ENCODE measurements at places on chromosomes 13 and 19.

DNA sequence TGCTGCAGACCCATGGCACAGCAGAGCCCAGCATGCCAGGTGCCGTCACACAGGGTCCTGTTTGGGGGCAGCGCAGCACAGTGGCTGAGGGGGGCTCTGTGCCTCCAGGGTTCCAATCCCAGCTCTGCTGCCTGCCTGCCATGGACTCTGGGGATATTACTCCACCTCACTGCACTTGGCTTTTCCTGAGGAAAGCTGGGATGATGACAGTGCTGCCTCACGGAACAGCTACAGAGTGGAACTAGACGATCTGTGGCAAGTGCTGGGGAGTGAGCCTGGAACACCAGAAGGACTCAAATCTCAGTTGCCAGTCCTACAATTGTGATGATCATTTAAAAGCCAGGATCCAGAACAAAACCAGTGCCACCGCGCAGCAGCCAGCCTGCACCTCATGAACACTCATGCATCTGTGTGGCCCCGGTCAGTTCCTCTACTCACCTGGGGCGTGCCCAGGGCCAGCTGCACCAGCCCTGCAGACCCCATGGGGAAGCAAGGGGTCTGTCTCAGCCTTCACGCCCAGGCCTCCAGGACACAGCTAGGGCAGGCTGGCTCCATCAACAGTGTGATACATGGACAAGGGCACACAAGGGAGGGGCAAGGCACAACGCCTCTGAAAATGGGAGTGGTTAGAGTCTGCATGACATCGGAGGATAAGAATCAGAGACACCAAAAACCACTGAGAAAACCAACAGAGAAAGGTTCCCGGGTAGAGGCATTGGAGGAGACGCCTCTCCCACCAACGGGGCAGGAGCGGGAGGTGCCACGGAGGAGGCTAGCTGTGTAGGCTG, 55.2 kb downstream of the ATP7B start:
- DNase-seq, result no peak

DNA sequence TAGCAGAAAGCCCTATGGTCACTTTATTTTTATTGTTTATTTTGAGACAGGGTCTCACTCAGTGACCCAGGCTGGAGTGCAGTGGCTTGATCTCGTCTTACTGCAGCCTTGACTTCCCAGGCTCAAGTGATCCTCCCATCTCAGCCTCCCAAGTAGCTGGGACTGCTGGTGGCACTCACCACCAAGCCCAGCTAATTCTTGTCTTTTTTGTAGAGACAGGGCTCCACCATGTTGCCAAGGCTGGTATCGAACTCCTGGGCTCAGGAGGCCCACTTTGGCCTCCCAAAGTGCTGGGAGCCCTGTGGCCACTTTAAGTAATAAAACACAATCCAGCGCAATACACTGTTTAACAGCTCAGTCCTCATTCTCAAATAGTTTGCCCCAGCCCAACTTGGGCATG, 69.3 kb downstream of the NUFIP1 start:
- DNase-seq, result no peak

DNA sequence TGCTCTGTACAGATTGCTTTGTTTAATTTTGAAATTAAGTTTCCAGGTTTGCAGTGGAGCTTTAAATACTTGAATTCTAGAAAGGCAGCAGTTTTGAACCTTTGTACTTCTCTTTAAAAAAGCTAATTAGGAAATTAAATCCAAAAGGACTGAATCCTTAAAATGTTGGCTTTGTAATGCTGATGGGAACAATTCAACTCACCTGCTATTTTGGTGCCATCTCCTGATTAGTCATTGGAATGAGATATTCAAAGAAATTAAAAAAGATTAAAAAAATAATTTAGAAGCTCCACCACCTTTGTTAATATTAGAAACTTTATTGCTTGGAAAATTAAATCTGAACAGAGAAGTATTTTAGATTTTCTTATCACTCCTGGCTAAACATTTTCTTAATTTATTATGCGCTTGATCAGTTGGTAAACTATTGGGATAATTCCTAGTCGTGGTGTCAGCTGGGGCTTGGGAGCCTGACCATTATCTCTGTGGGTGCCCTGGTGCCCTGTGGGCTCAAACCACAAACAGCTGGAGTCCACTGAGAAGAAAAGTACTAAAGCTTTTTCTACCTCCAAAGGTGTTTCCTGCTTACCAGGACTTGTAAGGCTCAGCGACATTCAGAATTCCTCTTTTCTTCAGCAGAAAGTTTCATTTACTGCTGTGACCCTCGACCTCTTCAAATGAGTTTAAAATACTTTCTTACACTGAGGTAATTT, 540.4 kb downstream of the DIAPH3 start:
- DNase-seq, result no peak

- DNase-seq, result peak; percentile 70
Measured at GRCh38 chr13:26184791-26185250, 37.3 kb downstream of the RNF6 start.

- DNase-seq, result no peak
Measured at GRCh38 chr19:28296506-28296905, 916.4 kb downstream of the UQCRFS1 start.

- no peak for DNase-seq
Measured at GRCh38 chr19:4464815-4465581, 7.1 kb upstream of the HDGFL2 start.

GRCh38 chr13:72959643-72960042, 99.2 kb upstream of the KLF5 start:
- no peak for DNase-seq

DNA sequence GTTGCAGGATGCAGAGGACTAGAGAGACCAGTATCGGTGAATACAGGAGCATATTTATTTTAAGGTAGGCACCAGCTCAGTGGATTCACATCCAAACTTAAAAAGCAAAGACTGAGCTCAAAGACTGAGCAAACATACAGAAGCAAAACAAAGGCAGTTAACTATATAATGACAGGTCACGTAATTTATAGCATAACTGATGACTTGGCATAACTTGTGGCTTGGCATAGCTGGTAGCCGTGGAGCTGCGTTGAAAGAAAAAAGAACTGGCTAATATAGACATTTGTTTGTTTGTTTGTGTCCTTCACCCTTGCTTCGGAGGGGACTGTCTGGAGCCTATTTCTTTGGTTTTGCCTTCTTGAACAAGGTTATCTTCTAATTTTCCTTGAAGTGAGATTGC, 33.7 kb downstream of the ZNF493 start:
- no peak for DNase-seq

DNA sequence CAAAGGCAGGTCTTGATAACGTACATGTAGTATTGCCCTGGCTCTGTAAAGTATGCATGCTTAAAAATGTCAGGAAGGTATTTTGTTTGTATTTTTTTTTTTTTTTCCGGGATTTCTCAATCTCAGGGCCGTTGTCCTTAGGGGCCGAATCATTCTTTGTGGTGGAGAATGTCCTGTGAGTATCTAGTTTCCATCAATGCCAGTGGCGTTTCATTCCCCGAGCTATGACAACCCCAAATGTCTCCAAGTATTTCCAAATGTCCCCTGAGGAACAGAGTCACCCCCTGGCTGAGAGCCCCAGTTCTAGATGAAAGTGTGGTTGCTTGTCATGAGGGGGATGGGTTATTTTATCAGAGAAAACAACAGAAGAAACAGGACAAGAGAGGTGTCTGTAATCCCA, 68.7 kb downstream of the ACSBG2 start:
- no peak for DNase-seq

DNA sequence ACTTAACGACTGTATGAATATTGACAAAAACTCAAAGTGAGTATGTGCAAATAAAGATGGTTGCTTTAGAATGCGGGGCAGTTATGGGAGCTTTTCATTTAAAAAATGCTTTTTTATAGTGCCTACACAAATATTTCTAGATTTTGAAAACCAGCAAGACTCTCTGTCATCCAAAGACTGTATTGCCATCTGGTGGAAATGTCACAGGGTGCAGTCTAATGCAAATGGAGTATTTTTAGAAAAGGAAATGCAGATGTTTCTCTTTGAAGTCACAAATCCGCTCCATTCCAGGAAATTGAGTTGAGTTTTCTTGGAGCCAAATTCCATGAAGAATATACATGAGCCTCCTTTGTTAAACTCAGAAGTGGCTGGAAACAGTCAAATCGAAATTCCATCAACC, 2.3 kb upstream of the C1QTNF9B start:
- peak; percentile 14 for DNase-seq

GRCh38 chr19:2207991-2208860, 27.9 kb downstream of the PLEKHJ1 start:
- DNase-seq, result peak; percentile 18

DNA sequence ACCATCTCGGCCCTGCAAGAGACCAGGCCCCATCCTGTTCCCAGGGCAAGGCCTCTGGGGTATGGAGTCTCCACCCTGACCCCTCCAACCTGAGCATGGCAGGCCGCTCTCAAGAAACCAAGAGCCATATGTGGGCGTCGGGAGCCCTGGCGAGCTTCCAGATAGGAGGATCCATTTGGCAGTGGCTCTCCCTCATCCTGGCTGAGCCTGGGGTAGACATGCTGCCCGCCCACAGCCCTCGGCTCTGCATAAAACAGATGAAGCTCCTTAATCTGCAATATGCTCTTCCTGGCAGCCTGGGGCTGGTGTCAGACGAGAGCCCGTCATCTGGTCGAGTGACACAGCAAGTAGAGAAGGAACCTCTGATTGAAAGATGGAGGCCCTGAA, 6.1 kb downstream of the ATP13A1 start:
- no peak for DNase-seq

DNA sequence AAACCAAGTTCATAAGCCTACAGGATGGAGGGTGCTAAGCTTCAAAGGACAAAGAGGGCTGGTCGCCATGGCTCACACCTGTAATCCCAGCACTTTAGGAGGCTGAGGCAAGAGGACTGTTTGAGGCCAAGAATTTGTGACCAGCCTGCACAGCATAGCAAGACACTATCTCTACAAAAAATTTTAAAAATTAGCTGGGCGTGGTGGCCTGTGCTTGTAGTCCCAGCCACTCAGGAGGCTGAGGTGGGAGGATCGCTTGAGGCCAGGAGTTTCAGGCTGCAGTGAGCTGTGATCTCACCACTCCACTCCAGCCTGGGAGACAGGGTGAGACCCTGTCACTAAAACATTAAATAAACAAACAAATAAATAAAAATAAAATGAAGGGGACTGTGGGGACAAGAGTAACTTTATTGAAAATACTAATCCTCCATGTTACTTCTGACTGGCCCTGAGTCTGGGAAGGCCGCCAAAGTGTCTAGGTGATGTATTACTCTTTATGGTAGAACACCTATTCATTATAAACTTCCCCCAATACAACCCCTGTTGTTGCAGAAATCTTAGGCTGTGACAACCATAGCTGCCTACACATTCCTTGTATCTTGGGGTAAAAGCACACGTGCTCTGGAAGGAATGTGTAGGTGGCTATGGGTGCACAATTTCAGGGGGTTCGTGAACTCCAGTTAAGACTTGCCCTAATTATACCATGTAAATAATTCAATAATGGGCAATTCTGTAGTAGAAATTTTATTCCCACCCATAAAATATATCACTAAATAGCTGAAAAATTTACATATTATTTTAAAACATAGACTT, 14.6 kb upstream of the URAD start:
- no peak for DNase-seq

DNA sequence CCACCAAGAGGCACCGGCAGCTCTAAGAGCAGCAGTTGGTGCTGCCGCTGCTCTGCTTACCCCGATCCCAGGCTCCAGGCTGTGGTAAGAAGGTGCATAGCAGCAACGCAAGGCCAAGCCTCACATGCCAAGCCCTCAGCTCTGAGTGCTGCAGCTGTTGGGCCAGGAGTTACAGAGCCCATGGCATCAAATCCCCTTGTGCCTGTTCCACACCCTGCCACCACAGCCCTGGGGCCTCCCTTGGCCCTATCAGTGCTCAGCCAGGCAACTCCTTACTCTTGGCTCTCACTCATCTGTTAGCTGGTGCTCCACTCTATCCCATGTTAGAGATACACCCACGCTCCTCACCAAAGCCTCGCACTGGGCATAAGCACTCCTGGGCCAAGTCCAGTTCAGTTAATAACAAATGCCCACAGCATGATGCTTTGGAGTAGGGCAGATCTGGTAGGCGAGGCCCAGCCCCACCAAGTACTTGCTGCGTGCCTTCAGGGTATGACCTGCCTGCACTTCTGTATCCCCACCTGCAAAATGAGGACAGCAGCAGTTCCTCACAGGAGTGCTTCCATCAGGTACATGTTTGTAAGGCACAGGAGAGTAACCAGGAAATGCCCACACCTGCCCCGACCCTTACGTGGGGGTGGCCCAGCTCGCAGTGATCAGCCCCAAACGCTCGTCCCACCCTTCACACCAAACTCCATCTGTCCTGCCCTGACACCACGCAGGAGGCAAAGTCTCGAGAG, 16.2 kb downstream of the AKAP8L start:
- no peak for DNase-seq

GRCh38 chr13:93079294-93079693, 147.3 kb upstream of the GPC6 start:
- no peak for DNase-seq

DNA sequence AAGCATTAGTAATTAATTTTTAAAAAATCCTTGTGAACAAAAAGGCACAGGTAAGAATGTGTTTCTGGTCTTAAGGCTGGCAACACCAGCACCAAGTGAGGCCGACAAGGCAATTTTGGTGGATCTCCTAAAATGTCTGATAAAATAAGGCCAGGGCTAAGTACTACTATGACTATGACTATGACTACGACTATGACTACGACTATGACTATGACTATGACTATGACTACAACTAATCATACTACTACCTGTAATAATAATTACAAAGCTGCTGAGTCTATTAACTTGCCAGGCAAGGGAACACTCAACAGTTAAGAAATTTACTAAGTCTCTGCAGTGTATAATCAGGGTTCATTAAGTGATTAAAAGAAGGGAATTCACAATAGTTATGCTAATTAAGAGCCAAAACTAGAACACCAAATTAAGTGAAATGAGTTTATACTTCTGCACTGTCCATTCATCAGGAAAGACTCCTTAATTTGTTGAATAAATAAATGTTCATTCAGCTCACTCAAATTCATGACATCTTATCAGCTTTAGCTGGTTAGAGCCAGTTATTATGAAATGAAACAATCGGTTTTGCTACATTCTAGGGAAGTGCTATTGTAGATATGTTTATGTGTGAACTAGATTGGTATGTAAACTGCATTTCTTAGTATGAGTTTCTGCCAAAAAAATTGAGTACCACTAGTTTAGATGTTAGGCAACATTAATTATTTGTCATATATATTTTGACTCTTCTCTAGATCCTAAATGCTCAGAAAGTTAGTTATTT, 1626.2 kb upstream of the PCDH20 start:
- no peak for DNase-seq

GRCh38 chr19:47428177-47428894, 9.0 kb upstream of the MEIS3 start:
- peak; percentile 90 for DNase-seq

- DNase-seq, result no peak
Measured at GRCh38 chr13:109576331-109576813, 210.0 kb downstream of the IRS2 start.

DNA sequence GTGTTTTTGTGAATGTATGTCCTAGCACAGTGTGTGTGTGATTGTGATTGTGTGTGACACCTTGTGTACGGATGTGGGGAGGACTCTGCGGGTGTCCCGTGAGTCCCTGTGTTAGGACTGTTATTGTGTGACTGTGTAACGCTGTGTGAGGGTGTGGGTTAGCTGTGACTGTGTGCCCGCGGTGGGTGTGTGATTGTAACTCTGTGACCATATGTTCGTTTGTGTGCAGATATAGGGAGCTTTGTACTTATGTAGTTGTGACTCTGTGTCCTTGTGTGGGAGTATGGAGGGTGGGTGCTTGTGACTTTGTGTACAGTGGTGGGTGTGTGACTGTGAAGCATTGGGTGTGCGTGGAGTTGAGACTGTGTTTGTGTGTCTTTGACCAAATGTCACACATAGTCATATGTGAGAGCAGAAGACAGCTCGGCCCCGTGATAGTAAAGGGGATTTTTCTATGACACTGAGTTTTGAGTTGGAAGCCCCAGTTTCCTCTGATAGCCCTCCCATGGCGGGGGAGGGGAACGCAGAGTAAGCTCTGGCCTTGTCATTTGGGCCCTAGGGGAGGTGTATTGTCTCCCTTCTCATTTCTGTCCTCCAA, 949 bp upstream of the ZNF260 start:
- peak; percentile 27 for DNase-seq

All from CD4-positive, alpha-beta T cell treated with Interferon gamma for 1 hour (primary cell).